Mesendoderm (in vitro differentiated cells): ENCODE measurements at places on chromosomes 11 and 22.

- no peaks in the 10 kb centered on the region for H3K36me3 ChIP-seq
- H3K4me3 ChIP-seq: no peak overlapping the region
- no peak overlapping the region for H3K27ac ChIP-seq
- H3K27me3 ChIP-seq: no peaks in the 10 kb centered on the region
Observed at GRCh38 chr11:85941380-85941973, 86.3 kb downstream of the CCDC83 start.

DNA sequence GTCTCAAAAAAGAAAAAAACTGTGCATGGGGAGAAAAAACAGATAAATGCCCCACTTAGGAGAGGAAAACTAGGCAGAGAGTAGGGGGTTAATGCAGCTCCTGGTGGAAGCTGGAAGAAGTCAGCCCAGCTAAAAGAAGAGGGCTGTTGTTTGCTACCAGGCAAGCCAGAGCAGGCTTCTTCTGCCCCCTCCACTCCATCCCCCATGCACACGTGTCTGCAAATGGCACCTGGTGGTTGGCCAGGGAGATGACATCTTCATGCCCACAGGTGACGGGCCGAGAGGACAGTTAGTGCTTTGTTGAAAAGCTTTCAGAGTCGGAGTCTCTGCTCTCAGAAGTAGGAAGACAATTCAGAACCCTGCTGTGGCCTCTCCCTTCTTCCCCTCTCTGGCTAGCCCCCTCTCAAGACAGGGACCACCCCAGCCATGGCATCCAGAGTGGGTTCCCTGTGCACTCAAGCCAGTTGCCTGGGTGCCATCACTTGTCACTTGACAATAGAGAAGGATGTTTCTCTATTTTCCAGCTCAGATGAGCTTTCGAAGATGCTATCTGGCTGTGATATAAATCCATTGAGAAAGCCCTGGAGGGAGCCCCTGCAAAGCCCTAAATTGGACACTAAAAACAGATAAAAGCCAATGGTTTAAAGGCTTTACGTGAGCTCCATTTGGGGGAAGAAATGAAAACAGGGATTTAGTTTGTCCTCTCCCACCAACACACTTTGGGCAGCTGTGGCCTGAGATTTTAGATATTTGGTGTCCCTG lies 142.0 kb downstream of the TRIM29 start:
- DNase-seq: no peak
- H3K36me3 ChIP-seq: no peaks in the 10 kb centered on the region
- no peak overlapping the region for H3K27ac ChIP-seq
- H3K4me3 ChIP-seq: no peak overlapping the region

GRCh38 chr11:131041331-131042040 lies 125.2 kb upstream of the SNX19 start:
- H3K36me3 ChIP-seq: no peaks in the 10 kb centered on the region
- no peak overlapping the region for H3K4me3 ChIP-seq
- no peak for DNase-seq
- no peak overlapping the region for H3K27ac ChIP-seq

DNA sequence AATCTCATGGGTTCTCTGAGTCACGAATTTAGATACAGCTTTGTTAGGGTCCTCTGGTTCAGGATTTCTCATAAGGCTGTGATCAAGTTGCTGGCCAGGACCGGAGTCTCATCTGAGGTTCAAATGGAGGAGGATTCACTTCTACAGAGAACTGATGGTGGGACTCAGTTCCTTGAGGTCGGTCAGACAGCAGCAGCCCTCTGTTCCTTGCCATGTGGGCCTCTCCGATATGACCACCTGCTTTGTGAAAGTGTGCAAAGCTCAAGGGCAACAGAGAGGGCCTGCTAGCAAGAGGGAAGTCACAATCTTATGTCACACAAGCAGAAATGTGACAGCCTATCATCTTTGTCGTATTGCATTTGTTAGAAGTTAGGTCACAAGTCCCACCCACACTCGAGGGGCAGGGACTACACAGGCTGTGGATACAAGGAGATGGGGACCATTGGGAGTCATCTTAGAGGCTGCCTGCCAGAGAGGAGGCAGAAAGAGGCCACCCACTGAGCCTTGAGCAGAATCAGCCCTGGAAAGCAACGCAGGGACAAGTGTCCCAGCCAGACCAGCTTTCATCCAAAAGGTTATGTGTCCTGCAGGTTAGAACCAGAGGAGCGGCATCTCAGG lies 34.5 kb downstream of the RPUSD4 start:
- no peaks in the 10 kb centered on the region for H3K36me3 ChIP-seq
- H3K27ac ChIP-seq: no peak overlapping the region
- no peaks in the 10 kb centered on the region for H3K27me3 ChIP-seq
- H3K4me3 ChIP-seq: no peak overlapping the region
- H3K4me1 ChIP-seq: no peaks in the 10 kb centered on the region

- no peak overlapping the region for H3K4me3 ChIP-seq
- H3K27me3 ChIP-seq: no peaks in the 10 kb centered on the region
- no peak for DNase-seq
- peaks cover 2% of the 10 kb centered on the region for H3K4me1 ChIP-seq
- H3K27ac ChIP-seq: no peak overlapping the region
- H3K36me3 ChIP-seq: no peaks in the 10 kb centered on the region
Observed at GRCh38 chr11:1270476-1270875, 39.0 kb downstream of the TOLLIP start.

DNA sequence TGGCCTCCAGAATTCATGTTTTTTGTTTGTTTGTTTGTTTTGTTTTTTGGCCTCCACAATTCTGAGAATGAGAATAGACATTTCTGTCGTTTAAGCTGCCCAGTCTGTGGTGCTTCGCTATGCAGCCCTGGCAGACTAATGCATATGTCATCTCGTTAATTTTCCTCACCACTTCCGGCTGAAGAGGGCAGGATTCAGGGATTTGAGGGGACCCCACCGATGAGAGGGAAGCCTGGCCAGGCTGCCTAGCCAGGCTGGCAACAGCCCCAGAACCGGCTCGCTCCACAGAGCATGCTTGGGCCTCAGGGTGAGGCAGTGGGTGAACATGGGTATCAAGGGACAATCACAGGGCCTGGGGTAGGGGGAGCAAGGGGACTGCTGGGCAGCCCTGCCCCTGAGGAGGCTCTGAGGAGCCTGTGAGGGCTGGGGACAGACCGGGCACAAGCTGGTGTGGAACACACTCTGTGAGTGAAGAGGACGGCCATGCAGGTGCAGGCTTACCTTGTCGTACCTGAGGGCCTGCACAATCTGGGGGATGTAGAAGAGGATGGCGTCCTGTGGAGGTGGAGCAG lies 47.8 kb upstream of the SERPIND1 start:
- no peaks in the 10 kb centered on the region for H3K4me1 ChIP-seq
- no peak for DNase-seq
- H3K4me3 ChIP-seq: no peak overlapping the region
- H3K27me3 ChIP-seq: no peaks in the 10 kb centered on the region
- peaks cover 2% of the 10 kb centered on the region for H3K36me3 ChIP-seq

DNA sequence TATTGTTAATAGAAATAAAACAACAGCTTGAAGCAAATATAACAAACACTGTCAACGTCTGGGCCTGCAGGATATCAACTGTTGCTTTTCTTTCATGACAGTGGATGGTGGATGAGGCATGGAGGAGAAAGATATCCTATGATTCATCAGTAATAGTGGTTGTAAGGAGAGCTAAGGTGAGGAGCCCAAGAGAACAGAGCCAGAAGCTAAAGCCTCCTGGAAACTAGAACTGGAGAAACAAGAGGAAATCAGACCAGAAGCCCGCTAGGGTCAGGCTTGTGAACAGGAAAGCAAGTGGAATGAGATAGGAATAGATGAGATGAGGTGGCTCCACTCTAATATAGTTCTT lies 37.7 kb upstream of the MMP12 start:
- no peaks in the 10 kb centered on the region for H3K27me3 ChIP-seq
- DNase-seq: peak; percentile 40
- no peak overlapping the region for H3K4me3 ChIP-seq
- H3K4me1 ChIP-seq: peaks cover 2% of the 10 kb centered on the region

- no peak overlapping the region for H3K27ac ChIP-seq
- no peaks in the 10 kb centered on the region for H3K36me3 ChIP-seq
- H3K27me3 ChIP-seq: no peaks in the 10 kb centered on the region
- peak; percentile 22 for DNase-seq
- peaks cover 5% of the 10 kb centered on the region for H3K4me1 ChIP-seq
Observed at GRCh38 chr22:42692239-42693054, 28.2 kb downstream of the A4GALT start.

GRCh38 chr11:44241851-44242250 lies 68.1 kb downstream of the ALX4 start:
- no peaks in the 10 kb centered on the region for H3K36me3 ChIP-seq
- H3K4me3 ChIP-seq: no peak overlapping the region
- no peaks in the 10 kb centered on the region for H3K27me3 ChIP-seq
- DNase-seq: no peak

DNA sequence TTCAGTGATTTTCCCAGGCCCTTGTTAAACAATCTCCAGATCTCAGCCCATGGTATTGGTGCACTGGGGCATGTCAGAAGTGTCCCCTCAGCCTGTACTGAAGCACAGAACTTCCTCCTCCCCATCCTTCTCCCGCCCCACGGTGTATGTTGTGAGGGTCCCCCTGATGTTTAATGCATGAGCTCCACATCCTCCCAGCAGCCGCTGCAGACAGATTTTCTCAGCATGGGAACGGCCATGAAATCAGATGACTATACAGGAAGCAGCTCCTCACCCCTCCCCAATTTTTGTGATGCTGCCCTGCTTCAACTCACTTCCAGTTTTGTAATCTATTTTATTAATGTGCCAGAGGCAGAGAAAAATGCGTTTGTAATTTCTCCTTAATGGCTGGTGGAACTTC lies 406.0 kb downstream of the MIAT start:
- H3K36me3 ChIP-seq: no peaks in the 10 kb centered on the region
- no peak for DNase-seq
- no peak overlapping the region for H3K27ac ChIP-seq
- no peaks in the 10 kb centered on the region for H3K27me3 ChIP-seq

GRCh38 chr22:39439170-39439569 lies 17.6 kb upstream of the MGAT3 start:
- no peaks in the 10 kb centered on the region for H3K36me3 ChIP-seq
- peaks cover 2% of the 10 kb centered on the region for H3K4me1 ChIP-seq
- no peak overlapping the region for H3K27ac ChIP-seq
- no peak overlapping the region for H3K4me3 ChIP-seq

GRCh38 chr11:34105957-34106504 lies 602 bp downstream of the NAT10 start:
- H3K4me3 ChIP-seq: peak overlapping the region; percentile 98
- H3K4me1 ChIP-seq: peaks cover 1% of the 10 kb centered on the region
- H3K36me3 ChIP-seq: peaks cover 6% of the 10 kb centered on the region
- peak; percentile 16 for DNase-seq
- no peaks in the 10 kb centered on the region for H3K27me3 ChIP-seq

- no peaks in the 10 kb centered on the region for H3K4me1 ChIP-seq
- no peak overlapping the region for H3K27ac ChIP-seq
- no peaks in the 10 kb centered on the region for H3K27me3 ChIP-seq
Observed at GRCh38 chr22:22684580-22685561, 40.5 kb downstream of the GGTLC2 start.

GRCh38 chr11:124644426-124645280 lies 22.0 kb downstream of the TBRG1 start:
- H3K4me3 ChIP-seq: no peak overlapping the region
- no peaks in the 10 kb centered on the region for H3K36me3 ChIP-seq
- peaks cover 3% of the 10 kb centered on the region for H3K4me1 ChIP-seq

DNA sequence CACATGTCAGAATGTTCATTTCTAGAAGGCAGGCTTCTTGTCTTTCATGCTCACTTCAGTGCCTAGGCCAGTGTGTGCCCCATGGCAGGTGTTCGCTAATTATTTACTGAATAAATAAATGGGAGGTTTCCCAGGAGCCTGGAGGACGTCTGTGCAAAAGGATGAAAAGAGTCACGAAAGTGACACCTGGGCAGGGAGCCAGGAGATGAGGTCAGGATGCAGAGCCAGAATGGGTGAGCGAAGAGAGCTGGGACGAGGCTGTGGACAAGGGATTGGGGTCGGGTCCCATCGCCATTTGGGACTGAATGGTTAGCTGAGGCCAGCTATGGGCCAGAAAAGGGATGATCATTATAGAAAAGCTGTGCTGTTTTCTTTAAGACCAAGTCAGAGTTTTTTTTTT lies 560.4 kb downstream of the TBC1D22A start:
- no peaks in the 10 kb centered on the region for H3K4me1 ChIP-seq
- no peak overlapping the region for H3K27ac ChIP-seq
- H3K4me3 ChIP-seq: no peak overlapping the region
- no peak for DNase-seq

DNA sequence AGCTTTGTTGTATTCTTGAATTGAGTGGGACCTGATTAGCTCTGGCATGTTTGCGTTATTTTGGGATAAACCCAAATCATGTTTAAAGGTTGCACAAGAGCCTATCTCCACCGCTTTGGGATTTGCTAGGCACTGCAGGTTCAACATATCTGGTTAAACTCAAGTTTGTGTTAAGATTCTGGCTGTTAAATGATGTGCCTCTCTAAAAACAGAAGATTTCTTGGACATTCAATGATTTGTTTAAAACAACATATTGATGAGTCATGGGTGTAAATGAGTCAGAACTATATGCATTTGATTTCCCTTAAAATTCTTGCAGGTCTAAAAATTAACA lies 67.4 kb downstream of the AMOTL1 start:
- H3K36me3 ChIP-seq: peaks cover 16% of the 10 kb centered on the region
- DNase-seq: no peak
- no peak overlapping the region for H3K27ac ChIP-seq
- no peak overlapping the region for H3K4me3 ChIP-seq
- no peaks in the 10 kb centered on the region for H3K4me1 ChIP-seq
- no peaks in the 10 kb centered on the region for H3K27me3 ChIP-seq

GRCh38 chr11:68312117-68312779 lies at the start of gene LRP5:
LRP5 (plus strand) TSS chr11:68312591; CDS start chr11:68312715, 124 bp downstream.
- no peak within 1 kb of the TSS for H3K27ac ChIP-seq
- no peak for DNase-seq
- peak within 1 kb of the TSS; percentile 58 for H3K4me3 ChIP-seq
- no peaks in the 10 kb centered on the region for H3K36me3 ChIP-seq
- H3K4me1 ChIP-seq: peaks cover 8% of the 10 kb centered on the region

DNA sequence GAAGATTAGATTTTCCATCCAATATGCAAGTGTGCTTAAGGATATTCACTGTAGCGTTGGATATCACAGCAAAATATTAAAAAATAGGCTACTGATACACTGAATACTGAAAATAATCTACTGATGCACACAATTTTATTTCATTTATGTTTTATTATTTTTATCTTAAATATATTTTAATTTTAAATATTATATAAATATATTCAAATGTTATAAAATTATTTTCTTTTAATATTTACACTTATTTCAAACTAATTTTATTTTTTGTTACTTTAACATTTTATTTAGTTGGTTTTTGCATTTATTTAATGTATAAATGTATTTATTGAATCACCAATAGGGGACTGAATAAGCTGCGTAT lies 12.3 kb downstream of the MMP3 start:
- no peak overlapping the region for H3K4me3 ChIP-seq
- no peak overlapping the region for H3K27ac ChIP-seq
- DNase-seq: no peak

DNA sequence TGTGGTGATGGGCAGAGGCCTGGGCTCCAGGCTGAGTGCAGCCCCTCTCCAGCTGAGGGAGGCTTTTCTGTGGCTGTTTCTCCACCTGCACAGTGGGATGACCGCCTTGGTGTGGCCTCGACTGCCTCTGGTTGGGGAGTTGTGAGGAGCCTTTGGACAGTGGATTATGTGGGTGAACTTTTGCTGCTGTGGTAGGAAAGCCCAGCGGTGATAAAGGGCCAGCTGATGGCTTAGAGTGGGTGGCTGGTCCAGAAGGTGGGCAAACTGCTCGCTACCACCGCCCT lies 1.4 kb upstream of the ESRRA start:
- H3K4me3 ChIP-seq: no peak overlapping the region
- peaks cover 16% of the 10 kb centered on the region for H3K27me3 ChIP-seq
- H3K27ac ChIP-seq: no peak overlapping the region
- no peak for DNase-seq
- H3K36me3 ChIP-seq: no peaks in the 10 kb centered on the region
